ENCODE measurements at places on chromosomes 11 and 22.

DNA sequence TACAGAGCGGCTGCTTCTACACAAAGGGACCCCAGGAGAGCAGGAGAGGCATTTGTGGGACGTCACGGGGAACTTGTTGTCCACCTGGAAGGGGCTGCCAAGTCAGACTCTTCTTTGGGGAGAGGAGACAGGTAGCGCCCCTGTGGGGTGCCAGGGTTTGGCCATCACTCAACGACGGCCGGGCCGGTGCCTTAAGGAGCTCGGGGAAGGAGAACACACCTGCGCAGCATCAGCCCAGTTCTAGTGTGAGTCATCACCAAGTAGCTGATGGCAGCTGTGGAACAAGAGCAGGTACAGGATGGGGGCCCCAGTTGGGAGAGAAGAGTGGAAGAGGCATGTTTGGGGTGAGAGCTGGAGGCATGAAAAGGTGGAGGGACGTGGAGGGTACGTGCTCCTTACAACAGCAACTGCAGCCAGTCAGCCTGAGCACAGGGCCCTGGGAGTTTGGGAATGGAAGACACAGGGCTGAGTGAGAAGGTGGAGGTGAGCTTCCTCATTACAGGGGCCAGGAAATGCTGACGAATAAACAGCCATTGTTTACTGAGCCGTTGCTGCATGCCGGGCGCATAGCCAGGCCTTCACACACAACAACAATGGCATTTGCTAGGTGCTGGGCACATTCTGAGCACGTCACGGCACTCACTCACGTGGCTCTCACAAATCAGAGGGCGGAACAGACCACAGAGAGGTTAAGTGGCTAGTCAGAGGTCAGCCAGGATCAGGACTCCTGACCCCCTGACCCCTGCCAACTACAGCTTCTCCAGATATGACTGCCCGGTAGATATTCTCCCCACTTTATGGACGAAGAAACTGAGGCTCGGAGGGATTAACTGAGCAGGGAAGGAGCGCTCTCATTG, 29.1 kb upstream of the TP53I11 start:
- DNase-seq: no peak

DNA sequence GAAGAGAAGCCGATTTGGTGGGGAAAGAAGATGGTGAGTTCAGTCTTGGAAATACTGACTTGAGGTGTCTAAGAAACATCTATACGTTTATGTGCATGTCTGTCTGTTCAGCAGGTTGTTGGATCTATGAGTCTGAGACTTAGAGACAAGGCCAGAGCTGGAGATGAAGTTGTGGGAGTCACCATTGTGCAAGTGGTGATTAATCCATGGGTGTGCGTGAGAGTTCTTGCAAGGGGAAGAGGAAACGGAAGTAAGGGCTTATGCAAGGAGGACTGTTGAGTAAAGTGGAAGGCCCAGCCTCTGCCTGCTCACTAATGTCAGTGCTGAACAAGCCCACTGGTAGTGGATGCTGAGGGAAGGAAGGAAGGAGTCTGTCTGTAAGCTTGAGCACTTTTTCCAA, 9.7 kb downstream of the TMEM45B start:
- no peak for DNase-seq

- no peak for DNase-seq
Observed at GRCh38 chr22:21000207-21000986, 1.5 kb downstream of the THAP7 start.

DNA sequence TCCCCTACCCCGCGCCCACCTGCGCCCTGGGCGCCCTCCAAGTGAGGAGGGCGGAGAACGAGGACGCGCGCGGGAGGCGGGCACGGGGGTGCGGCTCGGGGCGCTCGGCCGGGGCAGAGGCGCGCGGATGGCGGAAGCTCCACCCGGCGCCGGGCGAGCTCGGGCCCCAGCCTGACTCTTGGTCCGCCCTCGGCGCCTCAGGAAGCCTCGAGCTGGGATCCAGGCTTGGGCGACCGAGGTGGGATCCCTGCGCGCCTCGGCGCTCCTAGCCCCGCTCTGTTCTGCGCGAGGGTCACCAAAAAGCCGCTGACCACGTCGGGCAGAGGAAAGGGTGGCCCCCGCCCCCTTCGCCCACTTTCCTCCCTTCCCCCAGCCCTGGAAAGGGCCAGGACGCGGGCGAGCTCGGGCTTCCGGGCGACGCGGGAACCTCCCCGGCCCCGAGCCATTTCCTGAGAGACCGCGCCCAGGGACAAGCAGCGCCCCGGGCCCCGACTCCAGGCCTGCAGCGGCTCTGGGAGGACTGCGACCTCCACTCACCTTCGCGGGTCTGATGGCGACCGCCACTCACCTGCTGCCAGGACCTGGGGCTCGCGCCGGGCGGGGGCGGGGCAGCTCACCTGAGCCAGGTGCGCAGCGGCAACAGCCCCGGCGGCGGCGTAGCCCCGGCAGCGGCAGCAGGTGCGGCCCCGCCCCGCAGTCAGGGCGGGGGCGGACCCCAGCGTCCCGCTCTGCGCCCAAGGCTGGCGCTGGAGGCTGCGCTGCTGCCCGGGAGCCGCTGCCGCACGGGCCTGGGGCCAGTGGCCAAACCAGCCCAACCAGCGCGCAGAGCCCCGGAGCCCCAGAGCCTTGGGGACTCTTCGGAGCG, 2.2 kb upstream of the SIGIRR start:
- no peak for DNase-seq

DNA sequence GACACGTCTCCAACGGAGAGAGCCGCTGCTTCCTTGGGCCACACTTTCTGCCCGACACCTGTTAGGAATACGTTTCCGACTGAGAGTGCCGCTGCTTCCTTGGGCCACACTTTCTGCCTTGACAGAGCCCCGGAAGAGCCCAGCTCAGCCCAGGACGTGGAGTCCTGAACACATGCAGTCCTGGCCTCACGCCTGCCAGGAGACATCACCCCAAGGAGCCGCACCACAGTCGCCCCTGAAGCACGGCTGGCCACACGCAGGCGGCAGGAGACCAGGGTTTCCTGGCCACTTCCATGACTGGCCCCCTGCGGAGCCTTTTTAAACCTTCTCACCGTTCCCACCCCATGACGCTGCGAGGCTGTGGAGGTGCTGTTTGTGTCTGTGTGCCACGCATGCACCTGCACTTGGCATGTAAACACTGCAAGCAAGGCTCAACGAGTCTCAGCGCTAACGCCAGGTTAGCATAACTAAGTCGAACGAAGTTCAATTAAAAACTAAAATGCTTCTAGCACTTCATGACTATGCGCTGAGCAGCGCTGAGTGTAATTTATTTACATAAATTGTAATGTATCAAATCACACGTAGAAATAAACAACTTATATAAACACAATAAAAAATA, 8.8 kb downstream of the TOLLIP start:
- no peak for DNase-seq

- no peak for DNase-seq
Observed at GRCh38 chr22:18005201-18005926, 19.0 kb downstream of the MICAL3 start.

GRCh38 chr22:23626286-23626975, 5.7 kb downstream of the DRICH1 start:
- DNase-seq: no peak

- DNase-seq: no peak
Observed at GRCh38 chr11:118342503-118343161, at the start of gene CD3D. Gene CD3D, minus strand, starts transcription at chr11:118342705. Its CDS starts 98 bp downstream, at chr11:118342607.

DNA sequence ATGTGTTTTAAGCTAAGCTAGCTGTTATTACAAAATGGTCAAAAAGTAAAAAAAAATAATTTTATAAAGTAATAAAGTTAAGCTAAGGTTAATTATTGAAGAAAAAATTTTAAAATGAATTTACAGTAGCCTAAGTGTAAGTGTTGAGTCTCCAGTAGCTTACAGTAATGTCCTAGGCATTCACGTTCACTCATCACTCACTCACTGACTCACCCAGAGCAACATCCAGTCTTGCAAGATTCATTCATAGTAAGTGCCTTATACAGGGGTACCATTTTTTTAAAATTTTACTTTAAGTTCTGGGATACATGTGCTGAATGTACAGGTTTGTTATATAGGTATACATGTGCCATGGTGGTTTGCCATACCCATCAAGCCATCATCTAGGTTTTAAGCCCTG, 11.6 kb upstream of the OOSP4B start:
- DNase-seq: no peak

- DNase-seq: no peak
Observed at GRCh38 chr22:35726398-35726797, 8.7 kb downstream of the APOL5 start.

GRCh38 chr22:36472689-36473088, 8.8 kb downstream of the TXN2 start:
- no peak for DNase-seq

DNA sequence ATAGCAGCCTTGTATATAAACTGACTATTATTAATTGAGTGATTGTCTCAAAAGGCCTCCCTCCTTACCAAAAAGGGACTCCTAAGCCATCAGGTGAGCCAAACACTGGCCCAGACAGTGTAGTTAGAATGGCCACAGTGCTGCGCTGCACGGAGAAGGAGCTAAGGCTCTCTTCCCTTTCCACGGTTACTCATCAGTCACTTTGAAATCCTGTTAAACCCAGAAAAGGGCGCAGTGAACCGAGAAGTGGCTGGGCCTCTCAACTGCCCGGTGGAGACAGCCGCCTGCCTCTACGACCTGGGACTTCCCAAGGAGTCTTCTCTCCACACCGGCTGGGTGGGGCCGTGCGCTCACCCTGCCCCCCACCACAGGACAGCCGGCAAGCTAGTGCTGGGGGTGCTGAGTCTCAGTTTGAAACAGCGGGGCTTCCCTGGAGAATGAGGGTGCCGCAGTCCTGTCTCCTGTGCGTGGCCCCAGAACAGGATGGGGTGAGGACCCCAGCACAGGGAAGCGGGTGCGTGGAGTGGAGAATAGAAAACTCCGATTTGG, 1.3 kb downstream of the MYH9 start:
- no peak for DNase-seq

DNA sequence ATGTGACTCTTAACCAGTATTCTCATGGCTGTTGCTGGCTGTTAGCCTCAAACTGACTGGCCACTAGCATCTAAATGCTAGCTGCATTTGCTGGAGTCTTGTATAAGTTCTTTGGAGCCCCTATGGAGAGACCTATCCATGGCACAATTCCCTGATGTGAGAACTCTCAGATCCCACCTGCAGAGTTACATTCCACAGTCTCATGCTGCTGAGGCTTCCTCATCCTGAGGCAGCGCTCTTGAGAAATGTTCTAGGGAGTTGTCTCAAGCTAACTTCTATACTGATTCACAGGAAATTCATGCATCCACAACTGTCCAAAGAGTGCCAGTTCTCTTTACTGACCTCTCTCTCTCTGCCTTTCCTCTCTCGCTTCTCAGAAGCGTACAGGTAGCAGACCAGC, 218.0 kb upstream of the PITPNB start:
- no peak for DNase-seq

Measured in esophagus squamous epithelium (tissue), 5 donors.